ENCODE measurements at places on chromosomes 4 and X. TPM values are rescaled to one million over a fixed set of nuclear protein-coding genes. Genes with fewer than 3 reads are reported as not detected.

The C4orf50 gene
- total RNA-seq, result 6.4 TPM

The ADH6 gene
- total RNA-seq, result 0.11 TPM

The PPP2R3B gene
- total RNA-seq, result 35.8 TPM

The NAT8L gene
- total RNA-seq, result 8.8 TPM

The ADRA2C gene
- 7.5 TPM for total RNA-seq

The FAM50A gene
- 47.5 TPM for total RNA-seq

The SCD5 gene
- total RNA-seq, result 297 TPM

The EDNRA gene
- 39.2 TPM for total RNA-seq

DNA sequence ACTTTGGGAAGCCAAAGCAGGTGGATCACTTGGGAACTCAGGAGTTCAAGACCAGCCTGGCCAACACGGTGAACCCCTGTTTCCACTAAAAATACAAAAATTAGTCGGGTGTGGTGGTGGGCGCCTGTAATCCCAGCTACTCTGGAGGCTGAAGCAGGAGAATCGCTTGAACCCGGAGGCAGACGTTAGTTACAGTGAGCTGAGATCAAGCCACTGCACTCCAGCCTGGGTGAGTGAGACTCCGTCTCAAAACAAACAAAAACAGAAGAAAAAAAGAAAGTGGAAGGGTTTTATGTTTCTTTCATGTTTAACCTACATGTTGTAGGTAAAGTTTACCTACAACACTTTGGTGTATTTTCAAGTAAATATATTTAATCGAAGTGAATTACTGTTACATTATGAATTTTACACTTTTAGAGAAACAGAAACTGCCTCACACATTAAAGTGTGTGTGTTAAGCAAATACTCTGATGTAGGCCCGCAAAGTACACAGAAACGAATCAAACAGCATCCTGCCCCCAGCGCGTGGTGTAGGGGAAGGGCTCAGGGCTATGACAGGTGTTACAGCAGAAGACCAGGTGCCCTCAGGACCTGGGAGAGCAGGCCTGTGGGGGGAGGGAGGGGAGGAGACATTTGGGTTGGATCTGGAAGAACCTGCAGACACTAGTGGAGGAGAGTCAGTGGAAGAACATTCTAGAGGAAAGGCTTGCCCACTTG, 39.0 kb downstream of the PTTG2 start:
- DNase-seq, result no peak

DNA sequence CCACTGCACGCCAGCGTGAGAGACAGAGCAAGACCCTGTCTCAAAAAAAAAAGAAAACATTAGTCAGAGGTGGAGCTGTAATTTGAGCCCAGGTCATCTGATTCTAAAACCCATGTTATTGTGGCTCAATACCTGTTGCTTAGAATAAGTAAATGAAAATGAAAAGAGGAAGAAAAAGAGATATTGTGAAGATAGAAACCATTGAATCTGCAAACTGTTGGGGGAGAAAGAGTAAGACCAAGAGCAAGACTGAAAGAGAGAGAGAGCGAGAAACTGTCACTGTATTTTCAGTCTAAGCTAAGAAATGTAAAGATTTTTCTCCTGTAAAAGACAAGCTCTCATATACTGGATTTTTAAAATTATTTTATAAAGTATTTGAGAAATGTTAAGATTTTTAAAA, 9.7 kb upstream of the IGSF1 start:
- DNase-seq, result no peak

GRCh38 chrX:153746359-153746758, 17.7 kb upstream of the PLXNB3 start:
- no peak for DNase-seq

GRCh38 chr4:5374994-5375393, 323.7 kb downstream of the STK32B start:
- DNase-seq, result no peak

GRCh38 chr4:67436742-67437141, 108.6 kb downstream of the CENPC start:
- DNase-seq, result no peak

- DNase-seq, result no peak
Observed at GRCh38 chrX:52437212-52437611, 58.4 kb upstream of the XAGE1A start.

DNA sequence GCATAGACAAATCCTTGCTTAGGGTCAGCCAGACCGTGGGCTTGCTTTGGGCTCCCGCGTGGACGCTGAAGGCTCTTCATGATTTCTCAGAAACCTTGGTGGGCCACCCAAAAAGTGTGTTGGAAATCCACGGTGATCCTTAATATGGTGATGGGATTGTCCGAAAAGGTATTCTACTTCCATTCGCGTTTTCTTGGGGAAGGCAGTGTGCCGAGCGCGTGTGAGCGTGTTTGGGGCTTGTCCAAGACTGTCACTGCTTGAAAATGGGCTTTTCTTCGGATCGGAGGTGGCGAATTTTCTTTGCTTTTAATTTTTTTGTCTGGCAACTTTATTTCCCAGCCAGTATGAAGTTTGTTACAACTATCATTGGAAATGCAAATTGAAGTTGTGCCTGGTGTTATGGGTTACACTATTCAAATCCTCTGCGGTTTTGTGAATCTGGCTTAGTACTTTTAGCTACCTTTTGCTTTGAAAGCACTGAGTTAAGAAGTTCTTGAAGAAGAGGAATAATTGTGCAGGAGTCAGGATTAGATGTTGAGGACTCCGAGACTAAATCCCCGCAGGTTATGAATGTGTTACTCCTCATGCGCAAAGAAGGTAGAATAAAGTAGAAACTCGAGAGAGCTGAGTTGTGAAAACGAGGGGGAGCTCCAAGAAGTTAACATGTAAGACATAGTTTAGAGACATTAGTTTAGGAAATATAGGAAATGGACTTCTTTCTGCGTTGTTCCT, 3.2 kb downstream of the SPRY1 start:
- peak; percentile 64 for DNase-seq

DNA sequence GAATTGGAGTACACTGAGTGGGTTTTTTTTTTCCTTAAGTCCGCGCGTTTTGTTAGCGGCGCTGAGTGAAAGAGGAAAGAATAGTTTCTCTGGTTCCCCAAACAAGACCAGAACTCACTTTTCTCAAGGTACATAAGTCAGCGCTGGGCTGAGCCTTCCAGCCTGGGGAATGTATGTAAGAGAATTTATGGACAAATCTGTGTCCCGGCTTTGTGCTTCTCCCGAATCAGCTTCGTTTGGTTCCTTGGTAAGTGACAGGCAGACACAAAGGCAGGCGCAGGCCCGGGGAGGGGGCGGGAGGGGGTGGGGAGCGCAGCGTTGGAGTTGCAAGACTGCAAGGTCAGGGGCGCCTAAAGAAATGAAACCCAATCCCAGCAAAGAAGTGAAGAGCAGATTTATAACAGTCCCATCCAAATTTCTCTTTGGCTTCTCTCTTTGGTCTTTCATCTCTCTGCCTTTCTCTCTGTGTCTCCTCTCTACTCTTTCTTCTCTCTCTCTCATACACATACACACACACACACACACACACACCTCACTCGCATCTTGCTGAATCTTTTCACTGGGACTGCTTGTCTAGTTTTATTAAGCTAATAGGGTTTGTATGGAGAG, 981 bp downstream of the TET2 start:
- no peak for DNase-seq

DNA sequence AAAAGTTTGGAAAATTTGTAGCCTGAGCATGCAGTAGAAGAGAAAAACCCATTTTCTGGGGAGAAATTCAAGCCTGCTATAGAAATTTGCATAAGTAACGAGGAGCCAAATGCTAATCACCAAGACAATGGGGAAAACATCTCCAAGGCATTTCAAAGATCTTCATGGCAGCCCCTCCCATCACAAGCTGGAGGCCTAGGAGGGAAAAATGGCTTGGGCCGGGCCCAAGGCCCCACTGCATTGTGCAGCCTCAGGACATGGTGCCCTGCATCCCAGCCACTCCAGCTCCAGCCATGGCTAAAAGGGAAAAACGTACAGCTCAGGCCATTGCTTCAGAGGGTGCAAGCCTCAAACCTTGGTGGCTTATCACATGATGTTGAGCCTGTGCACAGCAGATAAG, 87.7 kb downstream of the SHROOM4 start:
- DNase-seq, result no peak

DNA sequence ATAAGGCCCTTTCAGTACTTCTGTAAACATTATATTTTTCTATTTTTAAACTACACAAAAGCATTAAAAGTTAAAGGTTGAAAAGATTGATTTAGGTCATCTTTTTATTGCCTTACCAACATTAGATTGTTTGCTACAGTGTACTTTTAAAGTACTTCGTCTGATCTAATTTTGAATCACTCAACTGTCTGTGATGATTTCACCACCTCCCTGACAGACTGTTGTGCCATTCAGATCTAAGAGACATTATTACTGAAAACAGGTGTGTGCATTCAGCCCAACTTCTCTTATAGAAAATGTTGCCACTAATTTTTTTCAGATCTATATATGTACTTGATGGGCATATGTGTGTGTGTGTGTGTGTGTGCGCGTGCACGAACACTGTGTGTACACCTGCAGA, 39.3 kb downstream of the GASK1B start:
- no peak for DNase-seq

DNA sequence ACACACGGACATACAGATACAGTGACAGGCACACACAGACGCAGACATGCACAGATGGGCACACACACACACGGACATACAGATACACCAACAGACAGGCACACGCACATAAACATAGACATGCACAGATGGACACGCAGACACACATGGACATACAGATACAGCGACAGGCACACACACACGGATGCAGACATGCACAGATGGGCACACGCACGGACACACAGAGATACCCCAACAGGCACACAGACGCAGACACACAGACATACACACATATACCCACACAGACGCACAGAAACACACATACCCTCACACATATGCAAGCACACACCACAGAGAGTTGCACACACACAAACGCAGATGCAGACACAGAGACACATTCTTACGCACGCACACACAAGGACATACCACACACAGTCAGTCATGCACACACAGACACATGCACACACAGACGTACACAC, 24.4 kb upstream of the SLC25A6 start:
- no peak for DNase-seq

DNA sequence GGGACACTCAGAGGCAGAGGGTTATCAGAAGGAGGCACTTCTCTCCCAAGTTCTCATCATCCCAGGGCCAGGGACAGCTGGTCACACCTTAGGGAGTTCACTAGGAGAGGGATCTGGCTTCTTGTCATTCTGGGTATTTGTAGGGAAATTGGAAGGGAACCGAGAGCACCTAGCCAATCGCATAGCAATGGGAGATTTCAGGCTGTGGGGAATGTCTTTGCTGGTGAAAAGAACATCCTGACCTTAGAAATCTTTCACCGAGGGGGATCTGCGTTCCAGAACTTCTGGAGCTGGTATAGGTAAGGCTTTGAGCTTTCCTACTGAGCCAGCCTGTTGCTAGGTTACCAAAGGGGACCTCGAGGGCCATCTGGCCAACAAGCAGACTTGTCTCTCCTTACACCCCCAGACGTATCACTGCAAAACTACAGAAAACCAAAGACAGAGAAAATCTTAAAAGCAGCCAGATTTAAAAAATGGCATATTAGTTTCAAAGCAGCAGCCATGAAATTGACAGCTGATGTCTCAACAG, 6.8 kb downstream of the HTT-AS start:
- no peak for DNase-seq

GRCh38 chrX:124010157-124010556, 48.7 kb downstream of the STAG2 start:
- DNase-seq, result no peak

DNA sequence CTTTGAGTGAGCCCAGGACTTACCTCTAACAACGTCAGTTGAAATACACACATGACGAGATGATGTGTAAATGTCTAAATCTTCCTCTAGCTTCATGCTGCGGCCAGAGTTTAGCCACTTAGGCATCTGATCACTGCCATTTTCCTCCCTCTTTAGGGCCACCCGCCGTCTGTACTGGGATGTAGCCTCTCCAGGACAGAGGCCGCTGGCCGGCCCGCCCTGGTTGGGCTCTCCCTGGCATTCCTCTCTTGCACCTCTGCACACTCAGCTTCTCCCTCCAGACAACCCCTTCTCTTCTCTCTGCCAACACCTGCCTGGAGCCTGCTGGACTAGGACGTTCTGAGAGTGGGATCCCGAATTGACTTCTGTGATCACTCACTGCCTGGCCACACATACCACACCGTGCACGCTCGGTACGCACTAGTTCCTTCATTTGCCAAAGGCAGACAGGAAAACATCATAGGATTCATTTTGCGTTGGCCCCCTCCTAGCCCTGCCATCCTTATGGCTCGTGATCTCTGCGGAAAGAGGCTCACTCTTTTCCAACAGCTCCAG, 33.6 kb downstream of the RNF212 start:
- DNase-seq, result no peak

DNA sequence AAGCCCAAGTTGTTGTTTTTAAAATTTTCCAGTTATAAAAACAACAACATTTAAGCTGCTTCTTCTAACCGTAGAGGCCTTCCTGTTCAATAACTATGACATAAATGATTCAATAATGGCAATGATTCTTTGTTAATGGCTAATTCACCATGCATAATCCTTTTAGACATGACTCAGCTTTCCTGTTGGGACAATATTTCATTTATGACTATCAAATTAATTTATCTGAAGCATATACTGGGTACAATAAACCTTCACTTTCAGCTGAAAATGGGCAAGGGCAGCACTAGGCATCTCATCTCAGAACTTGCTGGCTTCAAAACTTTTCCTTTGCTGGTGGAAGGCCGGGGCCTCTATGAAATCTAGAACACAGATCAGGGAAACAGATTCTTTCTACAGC, 38.9 kb downstream of the TBC1D9 start:
- DNase-seq, result no peak

GRCh38 chr4:186307916-186308315, 41.9 kb downstream of the F11 start:
- DNase-seq, result no peak
